DND-41 (cell line): ENCODE measurements at places on chromosomes 6 and 20.

DNA sequence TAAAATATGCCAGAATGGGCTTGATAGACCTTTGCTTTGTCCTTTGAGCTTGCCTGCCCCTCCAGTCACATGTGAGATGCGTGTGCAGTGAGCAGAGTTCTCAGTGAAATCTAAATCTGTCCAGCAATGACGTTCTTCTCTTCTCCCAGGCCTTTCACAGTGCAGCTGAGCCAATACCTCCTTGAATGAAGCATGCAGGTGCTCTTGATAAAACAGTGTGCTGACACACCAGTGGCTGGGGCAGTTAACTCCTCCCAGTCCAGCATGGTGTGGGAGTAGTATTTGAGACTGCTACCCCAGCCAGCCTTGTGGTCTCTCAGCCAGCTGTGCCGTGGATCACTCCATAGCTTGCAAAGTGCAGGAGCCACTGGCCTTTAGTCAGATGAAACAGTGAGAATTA is 240.5 kb downstream of the FARS2 start:
- no peak for DNase-seq

DNA sequence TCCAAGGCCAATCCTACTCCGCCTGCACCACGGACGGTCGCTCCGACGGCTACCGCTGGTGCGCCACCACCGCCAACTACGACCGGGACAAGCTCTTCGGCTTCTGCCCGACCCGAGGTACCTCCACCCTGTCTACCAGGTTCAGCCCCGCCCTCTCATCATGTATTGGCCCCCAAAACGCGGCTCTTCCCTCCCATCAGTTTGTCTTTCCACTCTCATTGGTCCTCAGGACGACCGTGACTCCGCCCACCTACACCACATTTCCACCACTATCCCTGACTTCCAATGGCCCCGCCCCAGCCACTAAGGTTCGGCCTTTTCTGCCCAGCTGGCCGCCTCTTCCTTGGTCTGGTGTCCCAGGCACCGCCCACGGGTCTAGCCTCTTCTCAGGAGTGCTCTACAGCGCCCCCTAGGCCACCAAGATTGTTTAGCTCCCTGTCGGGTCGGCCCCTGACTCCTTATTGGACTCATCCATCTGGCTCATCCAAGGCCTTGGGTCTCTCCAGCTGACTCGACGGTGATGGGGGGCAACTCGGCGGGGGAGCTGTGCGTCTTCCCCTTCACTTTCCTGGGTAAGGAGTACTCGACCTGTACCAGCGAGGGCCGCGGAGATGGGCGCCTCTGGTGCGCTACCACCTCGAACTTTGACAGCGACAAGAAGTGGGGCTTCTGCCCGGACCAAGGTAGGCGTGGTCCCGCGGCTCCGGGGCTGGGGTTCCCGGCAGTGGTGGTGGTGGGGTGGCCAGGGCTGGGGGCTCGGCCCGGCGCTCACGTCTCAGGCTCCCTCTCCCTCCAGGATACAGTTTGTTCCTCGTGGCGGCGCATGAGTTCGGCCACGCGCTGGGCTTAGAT is 3.1 kb downstream of the MMP9 start:
- DNase-seq, result peak; percentile 50

- no peak for DNase-seq
Observed at GRCh38 chr20:22629447-22629846, 45.1 kb upstream of the FOXA2 start.

GRCh38 chr20:5949943-5950270 is 426 bp downstream of the TRMT6 start:
- peak; percentile 12 for DNase-seq

- DNase-seq, result no peak
Observed at GRCh38 chr6:56232436-56232835, 14.9 kb downstream of the COL21A1 start.

DNA sequence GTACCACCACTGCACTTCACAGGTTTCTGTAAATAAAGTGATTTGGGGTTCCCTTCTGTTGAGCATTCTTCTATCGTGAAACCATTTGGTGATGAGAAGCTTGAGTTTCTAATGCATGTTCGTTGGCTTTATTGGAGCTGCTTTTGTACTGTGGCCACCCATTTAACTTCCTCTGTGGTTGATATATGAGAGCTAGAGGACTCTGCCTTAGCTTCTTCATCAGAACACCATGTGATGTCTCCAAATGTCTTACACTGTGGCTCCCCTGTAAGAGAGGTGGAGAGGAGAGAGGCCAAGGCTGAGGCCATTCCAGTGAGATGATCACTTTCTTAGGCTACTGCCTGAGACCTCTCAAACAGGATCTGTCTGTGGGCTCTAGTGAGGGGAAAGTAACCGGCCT is 114.5 kb downstream of the SLC16A10 start:
- DNase-seq, result no peak

DNA sequence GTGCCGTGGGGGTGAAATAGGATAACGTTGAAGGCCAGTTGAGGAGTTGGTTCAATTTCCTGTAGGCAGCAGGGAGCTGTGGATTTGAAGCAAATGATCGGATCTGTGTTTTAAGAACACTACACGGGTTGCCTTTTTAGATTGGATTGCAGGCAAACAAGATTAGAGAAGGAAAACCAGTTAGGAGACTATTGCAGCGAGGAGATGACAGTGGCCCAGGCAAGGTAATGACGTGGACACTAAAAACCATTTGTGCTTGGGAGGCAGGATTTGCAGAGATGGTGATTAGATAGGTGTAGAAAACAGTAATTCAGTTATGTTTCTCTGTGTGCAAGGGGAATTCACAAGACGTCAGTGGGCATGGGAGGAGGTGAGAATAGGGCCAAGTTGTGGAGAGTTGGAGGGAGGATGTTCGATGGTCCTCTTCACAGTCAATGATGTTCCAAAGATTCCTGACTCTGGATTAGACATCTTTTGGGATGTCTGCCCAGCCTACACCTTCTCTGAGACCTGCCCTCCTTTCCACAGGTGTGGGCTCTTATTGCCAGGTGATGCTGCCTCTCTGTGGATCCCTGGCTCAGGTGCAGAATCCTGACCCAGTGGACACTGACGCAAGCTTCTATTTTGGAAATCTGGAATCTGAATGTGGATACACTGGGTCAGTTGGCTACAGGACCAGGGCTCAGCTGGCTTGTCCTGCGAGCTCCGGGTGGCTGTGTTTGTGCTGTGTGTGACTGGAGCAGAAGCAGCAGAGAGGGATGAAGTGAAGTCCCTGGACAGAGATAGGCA is 54.2 kb downstream of the TFAP2C start:
- no peak for DNase-seq

DNA sequence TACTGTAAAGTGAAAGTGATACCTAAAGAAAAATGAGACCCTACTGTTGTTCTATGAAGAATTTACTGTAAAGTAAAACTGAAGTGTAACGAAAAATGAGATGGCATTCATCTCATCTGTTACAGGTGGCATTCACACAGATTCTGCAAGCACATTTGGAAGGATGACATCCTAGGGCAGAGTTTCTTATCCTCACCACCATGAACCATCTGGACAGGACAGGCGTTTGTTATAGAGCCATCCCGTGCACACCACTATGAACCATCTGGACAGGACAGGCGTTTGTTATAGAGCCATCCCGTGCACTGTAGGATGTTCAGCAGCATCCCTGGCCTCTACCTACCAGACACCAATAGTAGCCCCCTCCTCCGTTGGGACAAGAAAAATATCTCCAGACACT is 294.8 kb downstream of the GMDS start:
- no peak for DNase-seq

DNA sequence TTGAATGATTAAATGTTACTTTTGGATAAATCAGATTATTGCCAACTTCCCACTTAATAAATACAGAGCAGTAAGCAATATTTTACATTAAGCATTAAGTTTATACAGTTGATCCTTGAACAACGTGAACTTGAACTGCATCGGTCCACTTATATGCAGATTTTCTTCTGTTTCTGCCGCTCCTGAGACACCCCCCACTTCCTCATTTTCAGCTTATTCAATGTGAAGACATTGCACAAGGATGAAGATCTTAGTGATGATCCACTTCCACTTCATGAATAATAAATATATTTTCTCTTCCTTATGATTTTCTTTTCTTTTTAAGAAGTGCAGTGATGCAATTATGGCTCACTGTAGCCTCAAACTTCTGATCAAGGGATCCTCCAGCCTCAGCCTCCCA is 167.2 kb downstream of the LINC00237 start:
- no peak for DNase-seq

DNA sequence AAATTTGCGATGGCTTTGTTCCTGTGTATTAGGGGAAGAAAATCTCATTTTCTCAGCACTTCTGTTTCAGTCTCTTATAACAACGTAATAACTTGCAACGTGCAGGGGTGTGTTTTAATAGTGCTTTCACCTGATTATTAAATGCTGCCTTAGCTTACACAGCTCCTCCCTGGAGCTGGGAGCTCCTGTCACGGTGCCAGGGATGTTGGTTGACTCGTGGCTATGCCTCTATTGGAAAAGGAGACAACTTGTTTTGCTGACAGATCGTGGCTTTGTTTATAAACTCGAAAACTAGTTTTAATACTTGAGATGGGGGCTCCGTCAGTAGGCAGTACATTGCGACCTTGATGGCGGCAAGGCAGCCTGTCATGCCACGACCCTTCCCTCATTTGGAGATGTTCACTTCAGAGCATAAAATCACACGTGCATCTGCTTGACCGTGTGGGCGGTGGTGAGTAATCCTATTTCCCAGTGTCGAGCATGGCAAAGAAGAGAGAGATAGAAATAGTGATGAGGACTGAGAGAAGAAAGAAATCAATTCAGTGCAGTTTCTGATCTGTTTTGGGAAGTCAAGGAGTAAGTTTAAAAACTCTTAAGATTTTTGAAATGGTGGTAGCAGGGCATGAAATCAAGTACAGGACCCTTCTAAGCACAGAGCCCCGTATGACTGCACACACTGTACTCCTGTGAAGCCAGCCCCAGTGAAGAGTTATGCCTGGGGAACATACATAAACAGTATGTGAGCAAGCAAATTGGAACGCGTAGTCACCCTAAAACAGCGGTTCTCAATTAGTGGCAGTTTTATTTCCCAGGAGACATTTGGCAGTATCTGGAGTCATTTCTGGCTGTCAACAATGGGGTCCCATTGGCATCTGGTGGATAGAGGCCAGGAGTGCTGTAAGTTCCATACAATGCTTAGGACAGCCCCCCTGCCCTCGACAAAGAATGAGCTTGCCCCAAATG is 147.2 kb downstream of the DOK5 start:
- no peak for DNase-seq

DNA sequence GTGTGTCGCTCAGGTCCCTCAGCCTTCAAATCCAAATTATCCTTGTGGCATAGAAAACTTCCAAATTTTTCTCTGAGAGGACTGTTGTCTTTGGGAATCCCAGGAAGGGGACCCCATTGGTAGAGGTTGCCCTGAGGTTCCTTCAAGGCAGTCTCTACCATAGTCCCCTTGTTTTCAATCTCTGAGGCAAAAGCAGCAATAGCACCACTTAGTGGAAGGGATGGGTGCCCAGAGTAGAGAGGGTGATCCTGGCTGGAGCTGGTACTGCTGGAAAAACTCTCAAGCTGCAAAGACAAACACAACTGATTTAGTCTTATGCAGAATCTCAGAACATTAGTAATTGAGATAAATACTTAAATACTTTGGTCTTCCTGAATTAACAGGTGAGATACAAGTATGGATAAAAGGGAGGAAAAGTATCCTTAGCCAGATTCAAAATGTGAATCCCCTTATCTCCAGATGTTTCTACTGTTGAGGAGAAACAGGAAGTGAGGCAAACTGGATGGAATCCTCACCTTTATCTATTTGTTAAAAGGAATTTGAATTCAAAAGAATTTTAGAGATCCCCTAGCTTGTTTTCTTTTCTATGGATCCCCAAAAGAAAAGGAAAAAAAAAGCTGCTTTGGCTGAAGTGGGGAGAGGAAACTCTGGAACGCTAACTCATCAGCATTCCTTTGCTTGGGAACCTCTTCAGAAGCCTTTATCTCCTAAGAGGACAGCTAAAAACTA is 13.4 kb downstream of the ZNF318 start:
- DNase-seq, result no peak

GRCh38 chr6:145428706-145429105 is 306.6 kb downstream of the EPM2A start:
- DNase-seq, result no peak

GRCh38 chr20:40287683-40288082 is 401.4 kb downstream of the MAFB start:
- no peak for DNase-seq

- DNase-seq, result no peak
Observed at GRCh38 chr20:41551011-41551705, 67.0 kb downstream of the CHD6 start.

DNA sequence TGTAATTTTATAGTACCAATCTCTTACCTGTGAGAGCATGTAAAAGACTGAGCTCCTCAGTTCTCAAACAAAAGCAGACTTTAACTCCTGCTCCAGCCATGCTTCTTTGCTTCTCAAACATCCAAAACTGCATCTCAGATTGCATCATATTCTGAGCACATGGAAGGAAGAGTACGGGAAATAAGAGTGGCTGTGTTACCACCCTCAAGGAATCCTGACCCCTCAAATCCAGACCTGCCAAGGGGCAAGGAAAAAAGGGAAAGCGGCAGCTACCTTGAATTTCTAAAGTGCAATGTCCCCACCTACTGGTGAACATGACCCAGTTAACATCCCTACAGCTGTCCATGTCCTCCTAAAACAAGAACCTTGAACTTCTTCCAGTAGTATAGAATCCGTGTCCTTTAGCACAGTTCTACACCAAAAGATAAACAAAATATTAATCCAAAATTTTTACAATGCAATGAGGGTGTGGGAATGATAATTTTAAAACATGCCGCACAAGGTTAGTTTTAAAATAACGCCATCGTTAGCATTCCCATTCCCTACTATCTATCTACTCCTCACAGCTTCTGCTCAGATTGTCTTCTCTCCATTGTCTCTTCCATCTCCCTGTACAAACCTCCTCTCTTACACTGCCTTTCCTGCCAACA is 34.1 kb upstream of the HLA-DQB1 start:
- DNase-seq, result peak; percentile 39
